ENCODE measurements at places on chromosomes 11 and 22.
A peak's percentile ranks its signal among the peaks of the same experiment; 100 is the strongest.

DNA sequence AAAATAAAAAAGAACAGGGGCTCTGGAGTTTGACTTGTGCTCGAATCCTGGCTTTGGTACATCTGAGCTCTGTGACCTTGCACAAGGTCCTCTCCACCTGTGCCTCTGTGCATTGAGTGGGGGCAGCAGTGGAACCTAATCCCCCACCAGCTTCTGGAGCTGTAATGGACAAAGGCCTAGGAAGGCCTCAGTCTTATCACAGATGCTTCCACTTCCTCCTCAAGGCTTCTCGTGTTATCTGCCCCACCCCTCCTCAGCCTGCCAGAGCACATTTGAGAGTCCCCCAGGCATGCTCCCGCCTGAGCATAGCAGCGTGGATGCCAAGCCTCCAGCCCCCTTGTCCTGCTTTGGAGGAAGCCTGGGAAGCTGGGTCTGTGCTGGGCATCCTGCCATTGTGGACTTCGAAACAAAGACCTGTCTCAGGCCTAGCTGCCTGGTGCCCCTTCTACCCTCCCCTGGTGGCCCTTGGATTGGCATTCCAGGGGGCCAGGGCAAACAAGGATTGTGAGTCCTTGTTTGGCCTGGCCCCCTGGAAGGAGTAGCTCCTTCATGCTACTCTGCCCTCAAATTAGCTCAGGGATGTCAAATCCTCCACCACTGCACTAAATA lies 15.0 kb downstream of the SLC35E4 start:
- DNase-seq: no peak

GRCh38 chr11:33005175-33005574 lies 10.5 kb upstream of the DEPDC7 start:
- no peak for DNase-seq

- DNase-seq: no peak
These were observed 118.6 kb downstream of the KCNQ1 start for GRCh38 chr11:2563213-2564007.

GRCh38 chr11:69012092-69013008 lies 696 bp downstream of the MRGPRF start:
- peak; percentile 75 for DNase-seq

- DNase-seq: no peak
These were observed 25.8 kb downstream of the USP35 start for GRCh38 chr11:78214331-78215194.

DNA sequence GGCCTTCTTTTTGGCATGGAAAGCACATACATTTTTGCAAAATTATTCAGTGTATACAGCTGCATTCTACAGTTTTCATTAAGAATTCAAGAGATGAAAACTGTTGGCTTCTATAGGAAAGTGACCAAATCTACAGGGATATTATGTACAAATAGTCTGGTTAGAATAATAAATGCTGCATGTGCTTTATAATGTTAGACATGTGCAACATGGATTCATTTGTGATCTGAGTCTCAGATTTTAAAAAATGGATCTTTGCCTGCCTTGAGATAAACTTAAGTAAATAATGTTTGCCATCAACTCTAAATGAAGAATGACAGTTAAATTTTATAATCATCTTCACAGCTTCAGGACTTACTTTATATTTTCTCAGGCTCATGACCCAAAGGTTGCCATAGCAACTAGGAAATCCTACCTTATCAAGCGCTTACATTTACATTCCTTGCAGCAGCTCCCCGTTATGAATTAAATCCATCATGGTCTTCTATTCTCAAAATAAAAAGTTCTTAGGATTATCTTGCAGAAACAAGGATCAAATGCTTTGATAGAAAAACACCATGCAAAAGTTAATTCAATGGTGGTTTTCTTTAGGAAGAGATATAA lies 200.2 kb downstream of the CADM1 start:
- DNase-seq: no peak

DNA sequence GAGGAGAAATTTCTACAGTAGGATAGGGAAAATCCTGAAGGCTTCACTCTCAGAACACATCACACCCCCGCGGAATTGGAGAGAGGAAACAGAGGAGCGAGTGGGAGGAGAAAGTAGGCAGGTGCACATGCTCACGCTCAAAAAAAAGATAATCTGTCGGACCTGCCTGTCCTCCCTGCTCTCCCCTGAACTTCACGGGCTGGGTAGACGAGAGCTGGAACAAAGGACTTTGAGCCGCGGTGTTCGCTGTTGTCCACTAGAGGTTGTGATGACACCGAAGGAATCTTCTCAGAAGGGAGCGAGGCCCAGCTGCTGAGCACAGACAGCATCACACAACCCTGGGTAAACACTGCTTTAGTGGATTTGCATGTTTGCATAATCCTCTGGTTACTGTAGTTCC lies 5.0 kb downstream of the SEZ6L start:
- no peak for DNase-seq

DNA sequence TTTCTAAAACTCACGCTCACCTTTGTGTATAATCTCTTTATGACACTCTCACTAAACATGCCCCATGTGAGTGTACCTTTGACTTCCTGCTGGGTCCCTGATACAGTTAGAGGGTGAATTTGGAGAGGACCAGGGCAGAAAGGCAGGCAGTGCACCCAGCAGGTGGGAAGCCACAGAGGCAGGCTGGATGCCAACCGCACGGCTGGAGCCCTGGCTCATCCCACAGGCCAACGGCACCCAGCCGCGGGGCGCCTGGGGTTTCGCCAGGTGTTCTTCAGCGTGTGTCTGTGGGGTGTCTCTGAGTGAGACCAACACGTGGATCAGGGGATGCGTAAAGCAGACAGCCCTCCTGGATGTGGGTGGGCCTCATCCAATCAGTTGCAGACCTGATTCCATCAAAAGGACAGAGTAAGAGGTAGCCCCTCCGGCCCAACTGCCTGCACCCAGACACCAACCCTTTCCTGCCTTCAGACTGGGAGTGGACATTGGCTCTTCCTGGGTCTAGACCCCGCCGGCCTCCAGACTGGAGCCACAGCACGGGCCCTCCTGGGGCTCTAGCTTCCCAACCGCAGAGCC lies 51.6 kb downstream of the DHCR7 start:
- DNase-seq: no peak

GRCh38 chr11:69638941-69639681 lies 1.8 kb upstream of the CCND1 start:
- peak; percentile 98 for DNase-seq

DNA sequence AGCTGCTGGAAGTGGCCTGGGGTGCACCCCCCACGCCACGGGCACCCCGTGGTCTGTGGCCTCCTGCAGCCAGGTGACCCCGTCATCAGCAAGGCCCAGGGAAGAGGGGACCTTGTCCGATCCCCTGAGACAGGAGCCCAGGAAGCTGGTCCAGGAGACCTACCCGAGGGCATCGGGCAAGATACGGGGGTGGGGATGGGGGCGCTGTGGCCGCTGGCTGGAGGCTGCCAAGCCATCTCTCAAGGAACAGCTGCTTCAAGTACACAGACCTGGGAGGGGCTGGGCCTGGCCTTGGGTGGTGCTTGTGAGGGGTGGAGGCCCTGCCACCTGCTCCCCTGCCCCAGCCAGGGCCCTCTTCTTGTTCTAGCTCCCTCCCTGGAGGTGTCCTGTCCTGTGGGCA lies 1272.1 kb downstream of the BRD1 start:
- DNase-seq: no peak

- peak; percentile 42 for DNase-seq
These were observed 41.5 kb downstream of the CSTPP1 start for GRCh38 chr11:46978005-46978491.

- peak; percentile 90 for DNase-seq
These were observed 669 bp upstream of the GAL3ST1 start for GRCh38 chr22:30574997-30575671.

- DNase-seq: peak; percentile 94
These were observed 3.1 kb downstream of the ILK start for GRCh38 chr11:6606471-6607189.

DNA sequence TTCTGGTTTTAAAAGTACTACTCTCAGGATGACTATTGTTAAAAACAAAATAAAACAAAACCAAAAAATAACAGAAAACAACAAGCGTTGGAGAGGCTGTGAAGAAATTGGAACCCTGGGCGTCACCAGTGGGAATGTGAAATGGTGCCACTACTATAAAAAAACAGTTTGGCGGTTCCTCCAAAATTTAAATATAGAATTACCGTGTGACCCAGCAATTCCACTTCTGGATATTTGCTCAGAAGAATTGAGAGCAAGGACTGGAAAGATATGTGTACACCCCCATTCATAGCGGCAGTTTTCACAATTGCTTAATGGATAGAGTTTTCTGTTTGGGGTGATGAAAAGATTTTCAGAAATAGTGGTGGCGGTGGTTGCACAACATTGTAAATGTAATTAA lies 8.6 kb downstream of the APOA4 start:
- DNase-seq: no peak

GRCh38 chr22:39136317-39136716 lies 16.2 kb downstream of the CBX7 start:
- DNase-seq: no peak

GRCh38 chr11:5666402-5666793 lies 18.5 kb downstream of the TRIM5 start:
- peak; percentile 56 for DNase-seq

DNA sequence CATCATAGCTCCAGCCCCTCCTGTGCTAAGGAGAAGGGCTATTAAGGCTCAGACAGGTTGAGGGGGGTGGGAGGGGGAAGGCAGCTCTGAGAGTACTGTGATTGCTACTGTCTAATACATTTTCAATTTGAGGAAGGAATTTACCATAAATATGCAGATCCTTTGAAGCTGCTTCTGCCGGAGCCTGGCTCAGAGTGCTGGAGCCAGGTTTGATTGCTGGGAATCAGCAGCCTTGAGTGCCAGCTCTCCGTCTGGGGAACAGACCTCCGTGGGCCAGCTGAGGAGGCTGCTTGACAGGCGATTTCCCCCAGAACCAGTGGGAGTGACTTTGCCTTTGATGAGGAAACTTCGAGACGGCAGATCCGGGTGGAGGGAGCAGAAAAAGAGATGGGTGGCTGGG lies 141.7 kb upstream of the TBCEL start:
- DNase-seq: no peak

GRCh38 chr11:65243797-65244196 lies 18.0 kb upstream of the POLA2 start:
- no peak for DNase-seq

- no peak for DNase-seq
These were observed 52.5 kb downstream of the RRAS2 start for GRCh38 chr11:14306481-14306880.

GRCh38 chr11:132607575-132607974 lies 924.7 kb downstream of the OPCML start:
- no peak for DNase-seq

DNA sequence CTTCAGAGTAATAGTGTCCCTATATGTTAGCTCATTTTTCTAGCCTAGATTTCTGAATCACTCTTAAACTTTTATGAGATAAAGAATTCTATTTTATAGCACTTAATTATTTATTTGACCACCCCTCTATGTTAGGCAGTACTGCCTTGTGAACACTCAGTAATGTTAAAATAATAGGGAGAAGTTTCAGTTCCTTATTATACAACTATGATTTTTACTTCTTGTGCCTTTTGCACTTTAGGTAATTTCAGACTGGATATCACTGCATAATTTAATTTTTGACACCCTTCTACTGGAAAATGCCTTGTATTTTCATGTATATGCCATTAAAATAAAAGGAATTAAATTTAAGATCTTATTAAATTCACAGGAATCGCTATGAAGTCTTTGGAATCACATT lies 3.1 kb downstream of the BCO2 start:
- DNase-seq: no peak

DNA sequence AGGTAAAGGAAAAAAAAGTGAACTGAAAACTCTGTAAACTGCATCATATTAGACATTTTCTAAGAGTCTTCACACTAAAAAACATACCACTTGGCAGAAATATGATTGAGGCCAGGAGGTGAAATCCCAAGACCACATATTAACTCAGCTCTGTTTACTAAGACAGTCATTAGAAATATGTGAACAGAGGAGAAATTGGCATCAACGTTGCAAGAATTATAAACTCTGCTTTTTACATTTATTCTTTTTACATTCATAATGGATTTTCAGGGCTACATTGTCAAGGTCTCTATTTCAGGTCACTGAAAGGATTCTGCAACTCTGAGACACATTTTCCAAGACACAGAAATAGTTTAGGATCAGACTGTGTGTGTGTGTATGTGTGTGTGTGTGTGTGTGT lies 1364.0 kb downstream of the LRRC4C start:
- DNase-seq: no peak

DNA sequence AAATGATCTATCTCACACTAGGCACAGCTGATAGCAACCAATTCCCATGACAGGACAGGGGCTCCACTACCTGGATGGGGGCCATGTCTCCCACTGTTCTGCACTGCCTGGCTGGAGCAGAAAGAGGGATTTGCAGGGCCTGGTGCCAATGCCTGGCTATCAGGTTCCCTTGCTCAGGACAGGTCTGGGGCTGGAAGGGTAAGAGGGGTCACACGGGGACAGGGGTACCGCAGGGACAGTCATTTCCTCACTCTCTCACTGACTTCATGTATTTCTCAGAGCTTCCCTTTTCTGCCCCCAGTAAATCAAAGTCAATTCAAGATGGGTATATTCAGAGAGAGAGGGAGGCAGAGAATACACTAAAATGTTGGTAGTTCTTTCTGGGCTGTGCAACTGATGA lies 119.1 kb upstream of the CSNK2A3 start:
- no peak for DNase-seq

- no peak for DNase-seq
These were observed 164.4 kb downstream of the C11orf91 start for GRCh38 chr11:33536178-33536577.

DNA sequence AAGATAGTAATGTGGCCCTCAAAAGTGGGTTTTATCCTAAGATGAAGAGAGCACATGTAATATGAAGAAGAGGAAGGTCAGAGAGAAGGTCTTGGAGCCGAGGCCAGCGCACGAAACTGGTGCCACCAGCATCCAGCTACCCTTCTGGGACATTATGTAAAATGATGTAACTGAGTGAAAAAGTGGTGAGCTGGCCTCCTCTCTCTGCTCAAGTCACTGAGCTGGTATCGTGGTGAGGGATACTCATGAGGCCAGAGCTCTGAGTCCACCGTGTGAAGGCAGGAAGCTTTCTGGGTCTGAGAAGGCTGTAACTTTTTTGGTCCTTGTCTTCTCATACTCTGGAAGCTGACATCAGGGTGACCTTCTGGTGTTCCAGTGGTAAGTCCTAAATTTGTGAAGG lies 25.1 kb downstream of the RNF185 start:
- DNase-seq: peak; percentile 18

DNA sequence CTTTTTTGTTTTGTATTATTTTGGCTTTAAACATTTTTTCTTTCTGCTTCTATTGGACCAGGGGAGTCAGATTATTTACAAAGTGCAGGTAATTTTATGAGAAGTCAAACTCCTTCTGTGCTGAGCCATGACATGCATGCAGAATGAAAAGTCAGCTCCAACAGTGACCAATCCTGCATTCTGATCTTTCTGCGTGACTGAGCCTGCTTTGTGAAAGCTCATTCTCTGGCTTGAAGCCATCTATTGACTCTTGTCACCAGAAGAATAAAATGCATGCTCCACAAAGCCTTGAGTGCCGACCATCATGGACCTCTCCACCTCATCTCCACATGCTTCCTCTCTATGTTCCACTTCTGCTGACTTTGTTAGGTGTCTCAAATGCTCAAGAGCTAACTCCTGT lies 50.2 kb downstream of the MIAT start:
- no peak for DNase-seq

Data from fibroblast of villous mesenchyme (primary cell).